ENCODE measurements at places on chromosomes 6 and 20.

DNA sequence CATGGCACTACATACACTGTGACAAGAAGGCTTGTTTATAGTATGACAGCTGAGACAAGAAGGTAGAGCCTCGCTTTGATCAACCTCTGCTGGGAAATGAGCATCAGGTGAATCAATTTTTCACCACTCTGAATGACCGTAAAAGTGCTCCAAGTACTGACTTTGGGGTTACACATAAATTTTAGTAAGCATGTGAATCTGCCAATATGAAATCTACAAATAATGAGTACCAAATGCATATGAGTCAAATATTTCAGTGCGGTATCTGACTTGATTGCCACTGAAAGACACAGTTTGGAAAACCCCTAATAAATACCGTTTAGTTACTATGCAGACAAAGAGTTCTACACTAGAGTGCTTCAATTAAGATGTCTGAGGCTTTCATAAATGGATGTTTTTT, 77.8 kb downstream of the ATG5 start:
- no peak for DNase-seq

- DNase-seq: no peak
Observed at GRCh38 chr20:4166726-4167035, 151.3 kb upstream of the RNF24 start.

DNA sequence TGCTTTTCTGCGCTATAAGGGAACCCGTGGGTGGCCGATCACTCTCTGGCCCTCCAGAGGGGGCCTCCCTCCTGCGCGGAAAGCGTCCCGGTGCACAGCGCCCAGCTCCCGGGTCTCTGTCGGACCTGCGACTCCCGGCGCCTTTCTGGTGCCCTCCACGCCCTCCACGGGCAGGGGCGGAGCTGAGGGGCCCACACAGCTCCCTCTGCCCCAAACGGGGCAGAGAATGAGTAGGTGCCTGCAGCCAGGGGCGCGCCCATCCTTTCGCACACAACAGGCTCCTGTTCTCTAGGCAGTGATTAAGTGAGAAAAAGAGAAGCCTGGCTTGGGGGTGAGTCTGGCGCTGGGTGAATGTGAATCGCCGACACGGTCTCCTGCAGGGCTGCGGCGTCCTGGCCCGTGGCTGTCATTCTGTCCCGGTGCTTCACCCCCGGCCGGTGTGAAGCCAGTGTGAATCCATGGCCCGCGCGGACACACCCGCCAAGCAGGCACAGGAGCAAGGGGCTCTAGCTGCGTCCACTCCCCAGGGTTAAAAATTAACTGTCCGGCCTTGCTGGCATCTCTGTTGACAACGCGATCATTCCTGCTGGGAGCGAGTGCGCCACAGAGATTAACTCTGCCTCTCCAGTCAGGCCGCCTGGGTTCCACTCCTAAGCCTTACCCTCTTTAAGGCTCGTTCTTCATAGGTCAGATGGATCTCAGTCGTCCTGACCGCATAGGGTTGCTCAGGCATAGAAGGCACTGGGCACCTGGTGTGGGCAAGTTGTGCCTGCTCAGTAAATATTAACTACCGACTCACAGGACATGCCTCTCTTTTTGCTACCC, 88.8 kb downstream of the PCSK2 start:
- no peak for DNase-seq

- DNase-seq: no peak
Observed at GRCh38 chr20:46520976-46521579, 7.7 kb upstream of the ZNF334 start.

- DNase-seq: no peak
Observed at GRCh38 chr6:131443514-131443913, 129.5 kb upstream of the ARG1 start.

GRCh38 chr6:45423824-45424450, 46.2 kb upstream of the SUPT3H start:
- DNase-seq: peak; percentile 37

GRCh38 chr6:135910790-135911618, 59.5 kb downstream of the PDE7B start:
- no peak for DNase-seq

GRCh38 chr6:10409731-10410206, 5.1 kb downstream of the TFAP2A start:
- DNase-seq: no peak

- DNase-seq: no peak
Observed at GRCh38 chr6:157912326-157912725, 69.3 kb upstream of the SYNJ2 start.

- no peak for DNase-seq
Observed at GRCh38 chr20:32354592-32355416, 3.3 kb upstream of the ASXL1 start.

DNA sequence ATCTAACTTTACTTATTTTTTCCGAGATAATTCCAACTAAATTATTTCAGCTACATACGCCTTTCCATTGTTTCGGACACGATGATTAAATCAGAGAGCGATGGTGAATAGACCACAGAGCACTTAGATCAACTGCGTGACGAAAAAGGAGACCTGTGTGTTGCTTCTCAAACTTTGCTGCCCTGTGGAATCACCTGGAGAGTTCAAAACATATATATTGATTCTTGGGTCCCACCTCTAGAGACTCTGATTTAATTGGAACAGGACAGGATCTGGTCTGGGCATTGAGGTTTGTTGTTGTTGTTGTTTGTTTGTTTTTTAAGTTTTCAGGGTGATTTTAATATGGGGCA, 401 bp upstream of the TNFRSF21 start:
- DNase-seq: no peak

- DNase-seq: no peak
Observed at GRCh38 chr20:46252352-46253091, 55.8 kb downstream of the CDH22 start.

GRCh38 chr20:18496042-18496441, 983 bp downstream of the RBBP9 start:
- no peak for DNase-seq

All from activated B cell treated with CpG ODN at 0.5 μM for 24 hours (primary cell).